ENCODE measurements at places on chromosomes 6 and 20.

DNA sequence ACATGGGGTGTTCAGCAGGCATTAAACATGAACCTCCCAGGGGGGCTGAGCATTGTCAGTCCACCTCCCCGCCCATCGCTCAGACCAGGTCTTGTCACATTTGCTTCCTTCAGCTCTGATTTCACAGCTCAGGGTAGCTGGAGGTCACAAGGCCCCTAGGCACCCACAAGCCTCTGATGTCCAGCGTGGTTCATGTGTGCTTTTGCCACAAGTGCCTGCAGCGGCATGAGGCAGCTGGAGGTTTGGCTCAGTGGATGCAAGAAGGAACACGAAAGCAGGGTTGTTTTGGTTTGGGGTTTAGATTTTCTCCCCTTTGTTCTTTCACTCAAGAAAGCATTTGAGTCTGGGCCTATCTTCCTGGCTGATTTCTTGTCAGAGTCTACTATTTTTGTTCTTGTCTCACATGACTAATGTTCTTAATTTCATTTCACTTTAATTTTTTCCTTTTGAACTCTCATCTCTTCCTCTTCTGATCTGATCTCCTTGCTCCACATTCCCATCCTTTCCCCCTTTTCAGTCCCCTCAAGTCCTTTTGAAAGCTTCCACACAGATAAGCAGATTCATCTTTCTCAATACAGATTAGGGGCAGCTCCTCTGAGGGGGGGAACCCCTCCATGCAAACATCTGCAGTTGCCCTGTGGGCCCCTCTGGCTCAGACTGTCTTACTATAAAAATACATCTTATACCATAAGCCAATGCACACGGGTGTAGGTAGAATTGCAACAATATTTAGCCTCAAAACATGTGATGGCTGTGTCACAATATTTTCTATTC is 68.1 kb upstream of the CEP85L start:
- H3K36me3 ChIP-seq: no peaks in the 10 kb centered on the region
- H3K27ac ChIP-seq: no peak overlapping the region
- no peak overlapping the region for H3K4me3 ChIP-seq
- no peaks in the 10 kb centered on the region for H3K4me1 ChIP-seq
- H3K27me3 ChIP-seq: no peaks in the 10 kb centered on the region
- DNase-seq: no peak

GRCh38 chr20:43300901-43301300 is 111.2 kb upstream of the PTPRT start:
- H3K4me3 ChIP-seq: no peak overlapping the region
- H3K27me3 ChIP-seq: no peaks in the 10 kb centered on the region
- no peak overlapping the region for H3K27ac ChIP-seq
- H3K4me1 ChIP-seq: no peaks in the 10 kb centered on the region

GRCh38 chr6:156533872-156534524 is 243.2 kb upstream of the ARID1B start:
- no peak overlapping the region for H3K4me3 ChIP-seq
- no peak for DNase-seq
- H3K27ac ChIP-seq: no peak overlapping the region
- no peaks in the 10 kb centered on the region for H3K36me3 ChIP-seq

GRCh38 chr6:88476388-88476787 is 310.2 kb upstream of the CNR1 start:
- no peak for DNase-seq
- no peak overlapping the region for H3K27ac ChIP-seq
- H3K27me3 ChIP-seq: no peaks in the 10 kb centered on the region
- H3K4me1 ChIP-seq: no peaks in the 10 kb centered on the region
- no peaks in the 10 kb centered on the region for H3K36me3 ChIP-seq

GRCh38 chr6:110690916-110691315 is 124.4 kb downstream of the CDK19 start:
- no peaks in the 10 kb centered on the region for H3K4me1 ChIP-seq
- no peaks in the 10 kb centered on the region for H3K36me3 ChIP-seq
- no peak overlapping the region for H3K27ac ChIP-seq
- DNase-seq: no peak
- no peak overlapping the region for H3K4me3 ChIP-seq
- H3K27me3 ChIP-seq: no peaks in the 10 kb centered on the region

DNA sequence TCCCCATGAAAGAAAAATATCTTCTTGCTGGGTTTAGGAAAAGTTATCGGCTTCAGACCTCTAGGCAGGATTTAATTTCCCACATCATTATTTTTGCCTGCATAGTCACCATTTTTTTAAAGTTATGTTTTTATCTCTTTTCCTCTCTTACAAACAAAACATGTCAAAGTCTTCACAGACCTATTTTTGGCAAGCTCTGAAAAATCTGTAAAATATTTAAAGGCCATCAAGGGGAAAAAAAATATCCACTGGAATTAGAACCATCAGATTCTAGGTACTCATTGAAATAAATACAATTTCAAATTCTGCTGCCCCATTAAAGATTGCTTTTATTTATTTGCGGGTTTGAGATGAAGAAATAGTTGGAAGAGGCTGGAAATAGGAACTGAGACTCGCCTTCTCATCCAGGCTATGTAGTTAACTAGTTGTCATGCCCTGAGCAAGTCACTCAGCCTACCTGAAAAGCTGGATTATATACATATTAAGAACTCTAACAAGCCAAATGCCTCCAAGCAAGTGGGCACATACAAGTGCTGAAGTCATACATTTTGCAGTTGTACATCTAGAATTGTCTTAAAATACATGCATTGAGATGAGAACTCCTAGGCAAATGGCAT is 101.7 kb upstream of the SASH1 start:
- DNase-seq: no peak
- no peaks in the 10 kb centered on the region for H3K36me3 ChIP-seq
- no peak overlapping the region for H3K4me3 ChIP-seq

GRCh38 chr6:18148304-18149025 is 6.4 kb downstream of the TPMT start:
- H3K27me3 ChIP-seq: no peaks in the 10 kb centered on the region
- no peaks in the 10 kb centered on the region for H3K36me3 ChIP-seq
- no peak overlapping the region for H3K4me3 ChIP-seq
- H3K4me1 ChIP-seq: peaks cover 4% of the 10 kb centered on the region

DNA sequence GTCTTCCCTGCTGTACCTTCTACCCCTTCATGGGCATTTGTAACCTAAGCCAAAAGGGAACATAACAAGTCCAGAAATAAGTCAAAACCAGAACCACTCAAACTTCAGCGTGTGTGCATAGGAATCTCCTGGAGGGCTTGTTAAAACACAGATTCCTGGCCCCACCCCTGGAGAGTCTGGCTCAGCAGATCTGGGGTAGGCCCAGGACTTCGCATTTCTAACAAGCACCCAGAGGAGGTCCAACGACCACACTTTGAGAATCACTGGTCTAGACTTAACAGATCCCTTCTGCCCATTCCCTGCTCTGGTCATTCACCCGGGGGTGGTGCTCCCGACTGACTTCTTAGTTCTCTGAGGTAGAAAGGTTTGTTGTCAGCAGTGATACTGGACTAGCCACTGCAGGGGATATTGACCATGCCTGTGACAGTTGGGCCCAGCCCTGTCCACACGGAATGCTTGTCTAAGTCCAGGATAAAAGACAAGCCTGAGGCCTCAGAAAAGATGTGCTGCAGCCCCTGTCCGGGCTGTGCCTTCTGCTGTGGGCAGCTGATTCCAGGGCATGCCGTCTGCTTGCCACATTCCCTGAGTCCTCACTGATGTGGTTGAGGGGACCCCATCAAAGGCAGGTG is 68.6 kb downstream of the SYNJ2 start:
- H3K36me3 ChIP-seq: no peaks in the 10 kb centered on the region
- DNase-seq: no peak
- H3K4me3 ChIP-seq: no peak overlapping the region
- H3K27ac ChIP-seq: no peak overlapping the region
- H3K27me3 ChIP-seq: no peaks in the 10 kb centered on the region

- peak overlapping the region; percentile 77 for H3K27ac ChIP-seq
- DNase-seq: no peak
- H3K4me1 ChIP-seq: peaks cover 5% of the 10 kb centered on the region
- no peaks in the 10 kb centered on the region for H3K36me3 ChIP-seq
Measured at GRCh38 chr6:46129291-46129628, 529 bp upstream of the ENPP4 start.

- no peaks in the 10 kb centered on the region for H3K36me3 ChIP-seq
- H3K4me3 ChIP-seq: no peak overlapping the region
- H3K27ac ChIP-seq: no peak overlapping the region
- no peak for DNase-seq
- no peaks in the 10 kb centered on the region for H3K27me3 ChIP-seq
Measured at GRCh38 chr6:161244725-161245124, 29.1 kb downstream of the AGPAT4 start.

DNA sequence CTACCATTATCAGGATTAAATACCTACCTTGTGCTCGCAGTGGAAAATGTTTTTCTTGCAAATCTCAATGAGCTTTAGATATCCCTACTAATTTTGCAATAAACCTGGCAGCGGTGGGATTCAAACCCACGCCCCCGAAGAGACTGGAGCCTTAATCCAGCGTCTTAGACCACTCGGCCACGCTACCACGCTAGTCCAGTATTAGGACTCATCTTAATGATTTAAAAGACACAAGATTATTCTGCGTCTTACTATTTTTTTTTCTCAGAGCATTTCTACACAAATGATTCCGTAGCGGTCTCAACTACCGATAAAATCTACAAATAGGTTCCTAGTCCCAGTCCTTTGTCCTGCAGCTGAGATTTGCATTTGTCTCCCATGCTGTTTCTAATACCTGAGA is 35.2 kb upstream of the ZSCAN23 start:
- H3K27me3 ChIP-seq: peaks cover 8% of the 10 kb centered on the region
- no peaks in the 10 kb centered on the region for H3K36me3 ChIP-seq
- no peak for DNase-seq

DNA sequence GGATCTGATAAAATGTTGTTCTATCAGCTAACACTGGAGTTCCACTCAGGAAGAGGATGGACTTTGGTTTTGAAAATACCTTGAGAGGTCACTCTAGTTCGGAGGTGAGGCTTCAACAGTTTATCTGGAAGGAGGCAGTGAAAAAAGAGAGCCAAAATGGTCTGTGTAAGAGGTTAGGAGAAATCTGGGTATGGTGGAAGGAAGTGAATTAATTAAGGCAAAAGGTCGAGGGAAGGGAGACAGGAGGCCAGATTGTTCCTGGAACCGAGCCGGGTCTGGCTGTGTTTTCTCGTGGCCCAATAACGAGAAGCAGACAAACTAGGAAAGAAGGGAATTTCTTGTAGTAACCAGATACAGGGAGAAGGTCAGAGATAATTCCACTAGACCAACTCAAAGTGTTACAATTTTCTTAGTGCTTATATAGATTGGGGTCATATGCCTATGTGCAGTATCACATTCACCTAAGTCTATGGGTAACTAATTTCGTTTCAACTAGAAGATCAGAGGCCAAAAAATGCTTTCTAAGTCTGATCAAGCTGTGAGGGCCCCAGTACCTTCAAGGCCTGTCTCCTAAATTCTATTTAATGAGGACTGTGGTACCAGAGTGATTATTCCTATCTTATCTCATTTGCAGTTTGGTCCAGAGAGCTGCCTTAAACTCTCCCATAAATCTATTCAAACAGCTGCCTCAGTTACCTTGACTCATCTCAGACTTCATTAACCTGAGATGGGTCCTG is 96.0 kb upstream of the SNX9 start:
- H3K4me3 ChIP-seq: no peak overlapping the region
- H3K4me1 ChIP-seq: no peaks in the 10 kb centered on the region
- H3K36me3 ChIP-seq: no peaks in the 10 kb centered on the region
- H3K27ac ChIP-seq: no peak overlapping the region
- DNase-seq: no peak

DNA sequence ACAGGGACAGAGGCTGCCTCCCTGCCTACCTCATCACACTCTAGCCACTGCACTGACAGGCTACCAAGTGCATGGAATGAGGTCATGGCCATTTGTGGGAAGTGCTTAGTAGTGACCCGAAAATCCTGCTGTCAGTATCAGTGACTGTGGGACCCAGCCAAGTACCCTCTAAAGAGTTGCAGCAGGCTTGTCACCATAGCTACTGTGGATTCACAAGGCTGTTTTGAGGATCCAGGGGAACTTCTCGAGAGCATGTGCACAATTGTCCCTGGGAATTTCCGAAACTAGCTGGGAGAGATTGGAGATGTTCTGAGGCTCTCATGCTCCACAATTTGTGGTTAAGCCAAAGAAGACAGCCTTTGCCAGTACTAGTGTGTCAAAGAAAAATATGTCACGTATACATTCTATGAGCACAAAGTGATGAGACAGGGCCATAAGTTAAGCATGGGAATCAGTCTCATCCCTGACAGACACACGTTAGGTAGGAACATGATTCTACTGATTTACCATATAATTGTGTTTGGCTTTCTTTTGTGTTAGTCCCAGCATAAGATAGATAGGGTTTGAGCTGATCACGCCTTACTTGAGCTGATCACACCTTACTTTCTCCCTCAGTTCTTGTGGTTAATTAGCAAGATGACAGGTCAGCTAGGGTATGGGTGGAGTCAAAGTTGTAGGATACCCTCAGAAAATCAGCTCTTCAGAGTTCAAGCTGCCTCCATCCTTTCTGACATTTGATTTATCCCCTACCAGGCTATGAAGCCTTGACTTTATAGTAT is 42.6 kb upstream of the TMEM170B start:
- H3K27me3 ChIP-seq: no peaks in the 10 kb centered on the region
- H3K36me3 ChIP-seq: no peaks in the 10 kb centered on the region
- no peaks in the 10 kb centered on the region for H3K4me1 ChIP-seq
